ENCODE measurements at places on chromosomes 1 and 21. TPM values are rescaled to one million over a fixed set of nuclear protein-coding genes. Genes with fewer than 3 reads are reported as not detected.

LRRC39 gene
- not detected for total RNA-seq

FCRL4 gene
- total RNA-seq = not detected

POGK gene
- 17.6 TPM for total RNA-seq

C1orf115 gene
- total RNA-seq = 86.7 TPM
